ENCODE measurements at places on chromosomes 13 and 19.

DNA sequence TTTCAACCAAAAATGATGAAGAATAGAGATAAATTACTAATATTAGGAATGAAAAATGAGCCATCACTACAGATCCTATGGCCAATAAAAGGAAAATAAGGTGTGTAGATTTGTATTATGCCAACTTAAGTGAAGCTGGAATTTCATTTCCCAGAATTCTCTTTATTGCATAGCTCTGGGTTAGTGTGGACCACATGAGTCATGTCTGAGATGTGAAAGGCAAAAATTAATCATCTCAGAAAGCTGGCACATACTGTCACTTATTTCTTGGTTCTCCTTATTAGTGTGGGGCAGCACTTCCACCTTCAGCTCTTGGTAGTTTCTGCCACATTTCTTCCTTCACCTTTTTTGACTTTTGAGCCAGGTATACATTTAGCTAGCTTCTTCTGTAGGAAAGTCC lies 82.6 kb downstream of the KATNAL1 start:
- no peak for DNase-seq

DNA sequence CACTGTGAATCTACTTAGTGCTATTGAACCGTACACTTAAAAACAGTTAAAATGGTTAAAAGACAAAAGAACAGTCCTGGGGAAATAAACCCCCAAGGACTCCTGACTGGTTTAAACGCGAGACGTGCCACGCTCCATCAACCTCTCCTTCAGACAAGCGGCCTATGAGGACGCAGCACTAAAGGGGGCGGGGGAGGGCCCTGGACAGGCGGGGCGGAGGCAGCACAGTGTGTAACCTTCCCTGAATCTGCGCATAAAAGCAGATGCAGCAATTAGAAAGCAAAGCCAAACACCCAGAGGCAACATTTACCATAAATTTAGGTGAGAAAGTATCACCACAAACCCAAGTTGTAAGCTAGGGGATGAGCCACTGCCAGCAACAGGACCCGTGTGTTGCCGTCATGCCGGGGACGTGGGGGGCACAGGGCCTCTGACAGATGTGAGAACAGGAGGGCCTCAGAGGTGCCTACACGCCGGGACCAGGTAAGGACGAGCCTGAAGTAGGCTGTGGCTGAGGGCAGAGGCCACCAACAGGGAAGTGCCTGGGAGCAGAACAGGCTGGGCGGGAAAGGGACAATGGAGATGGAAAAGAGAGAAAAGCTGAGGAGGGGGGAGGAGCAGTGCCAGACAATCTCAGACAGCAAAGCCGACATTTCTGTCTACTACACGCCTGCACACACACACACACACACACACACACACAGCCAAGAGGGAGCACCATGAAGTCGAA lies 15.3 kb upstream of the ADPRHL1 start:
- DNase-seq = no peak

- no peak for DNase-seq
Measured at GRCh38 chr19:41545547-41545946, 30.4 kb upstream of the CEACAM21 start.

GRCh38 chr13:93882086-93882651 lies 597.3 kb downstream of the DCT start:
- DNase-seq = no peak

GRCh38 chr19:3879656-3880055 lies 829 bp upstream of the ATCAY start:
- no peak for DNase-seq

DNA sequence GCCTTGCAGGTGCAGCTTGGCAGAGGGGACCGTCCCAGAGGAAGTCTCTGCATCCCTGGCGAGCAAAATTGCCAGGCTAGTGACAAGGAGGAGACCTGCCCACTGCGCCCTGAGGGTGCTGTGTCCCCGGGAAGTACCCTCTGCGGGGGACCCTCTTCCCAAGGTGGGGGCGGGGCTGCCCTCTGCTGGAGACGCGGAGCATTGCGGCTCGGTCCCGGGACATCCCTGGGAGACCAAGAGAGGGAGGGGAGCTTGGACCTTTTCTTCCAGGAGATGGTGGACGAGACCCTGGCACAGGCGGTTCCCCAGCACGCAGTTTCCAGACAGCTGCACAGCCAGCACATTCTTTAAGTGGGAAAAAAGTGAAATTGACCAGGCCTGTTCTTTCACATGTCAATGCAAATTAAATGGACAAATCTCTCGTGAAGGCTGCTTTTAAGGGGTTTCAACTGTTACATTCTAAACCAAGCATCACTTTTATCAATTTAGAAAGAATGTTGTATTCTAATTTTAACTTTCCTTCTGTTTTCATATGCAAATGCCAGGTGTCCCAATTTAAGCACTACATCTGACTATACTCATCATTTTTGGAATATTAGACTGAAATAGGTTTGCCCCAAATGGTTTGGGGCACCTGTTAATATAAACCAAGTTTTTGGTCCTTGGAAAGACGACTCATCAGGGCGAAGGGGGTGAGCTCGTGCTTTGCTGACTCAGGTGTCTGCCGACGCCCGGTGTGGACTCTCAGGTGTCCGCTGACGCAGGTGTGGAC lies 60.7 kb downstream of the MCF2L start:
- DNase-seq = peak; percentile 50

- DNase-seq = no peak
Measured at GRCh38 chr13:24127116-24127631, 33.3 kb upstream of the SPATA13 start.

DNA sequence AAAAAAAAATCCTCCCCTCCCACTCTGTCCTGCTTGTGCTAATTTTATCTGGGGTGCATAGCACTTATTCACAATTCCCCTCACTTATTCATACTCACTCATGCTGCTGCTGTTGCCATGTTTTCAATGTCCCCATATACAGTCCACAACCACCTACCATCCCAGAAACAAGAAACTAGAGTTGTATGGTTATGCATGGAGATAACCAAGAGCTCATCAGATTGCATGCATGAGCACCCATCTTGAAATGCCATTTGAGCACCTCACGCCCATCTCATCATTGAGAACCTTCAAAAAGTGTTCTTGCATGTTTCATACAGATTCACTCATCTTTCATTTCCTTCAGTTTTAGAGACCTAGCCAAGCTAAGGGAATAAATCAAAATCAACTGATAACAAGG lies 15.1 kb upstream of the N4BP2L2 start:
- DNase-seq = no peak

GRCh38 chr13:35817642-35818607 lies 313.3 kb downstream of the DCLK1 start:
- DNase-seq = no peak

- no peak for DNase-seq
Measured at GRCh38 chr19:45922281-45922680, 7.7 kb upstream of the NANOS2 start.

DNA sequence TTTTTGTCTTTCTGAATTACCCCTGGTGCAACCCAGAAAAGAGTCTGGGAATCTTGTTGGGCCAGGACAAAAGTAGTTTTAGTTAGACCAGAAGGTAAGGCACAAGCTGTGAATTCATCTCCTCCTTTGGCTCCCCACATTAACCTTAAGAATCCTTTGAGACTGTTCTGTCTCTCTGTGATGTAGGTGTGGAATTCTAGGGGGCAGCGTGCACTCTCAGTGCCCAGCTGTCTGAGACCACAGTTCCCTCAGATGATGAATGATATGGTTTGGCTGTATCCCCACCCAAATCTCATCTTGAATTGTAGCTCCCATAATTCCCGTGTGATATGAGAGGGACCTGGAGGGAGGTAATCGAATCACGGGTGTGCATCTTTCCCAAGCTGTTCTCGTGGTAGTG lies 43.9 kb downstream of the ZNF506 start:
- no peak for DNase-seq

DNA sequence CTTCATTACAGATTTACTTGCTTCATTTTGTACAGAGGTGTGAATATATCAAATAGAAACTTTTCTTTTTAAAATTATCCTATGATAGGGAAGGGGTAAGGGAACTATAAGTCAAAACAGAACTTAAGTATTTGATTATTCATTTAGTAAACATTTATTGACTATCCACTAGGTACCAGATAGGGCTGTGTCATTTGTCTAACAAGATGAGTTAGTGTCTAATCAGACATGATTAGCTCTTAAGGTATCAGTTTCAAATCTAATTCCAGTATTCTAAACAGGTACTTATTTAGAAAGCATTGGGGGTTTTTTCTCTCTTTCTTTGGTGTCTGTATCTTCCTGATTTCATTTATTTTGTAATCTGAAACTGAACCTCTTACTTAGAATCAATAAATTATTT lies 32.2 kb downstream of the CDADC1 start:
- no peak for DNase-seq

DNA sequence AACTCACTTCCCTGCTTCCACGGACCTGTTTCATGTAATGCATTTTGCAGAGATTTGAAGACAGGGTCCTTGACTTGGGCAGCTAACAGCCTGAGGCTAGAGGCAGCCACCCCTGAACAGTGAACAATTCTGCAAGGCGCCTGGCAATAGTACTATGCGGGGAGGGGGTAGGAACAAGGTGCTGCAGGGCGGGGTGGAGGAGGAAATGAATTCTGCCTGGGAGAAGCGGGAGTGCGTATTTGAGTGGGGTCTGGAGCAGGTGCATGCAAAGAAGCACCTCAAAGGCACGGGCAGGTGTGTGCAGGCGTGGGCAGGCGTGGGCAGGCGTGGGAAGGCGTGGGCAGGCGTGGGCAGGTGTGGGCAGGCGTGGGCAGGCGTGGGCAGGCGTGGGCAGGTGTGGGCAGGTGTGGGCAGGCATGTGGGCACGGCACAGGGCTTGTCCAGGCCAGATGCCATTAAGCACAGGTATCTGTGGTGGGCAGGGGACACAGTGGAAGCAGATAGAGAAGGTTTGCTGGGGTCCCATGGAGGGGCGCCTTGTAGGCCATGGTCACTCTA lies 130.4 kb upstream of the GJB6 start:
- no peak for DNase-seq

DNA sequence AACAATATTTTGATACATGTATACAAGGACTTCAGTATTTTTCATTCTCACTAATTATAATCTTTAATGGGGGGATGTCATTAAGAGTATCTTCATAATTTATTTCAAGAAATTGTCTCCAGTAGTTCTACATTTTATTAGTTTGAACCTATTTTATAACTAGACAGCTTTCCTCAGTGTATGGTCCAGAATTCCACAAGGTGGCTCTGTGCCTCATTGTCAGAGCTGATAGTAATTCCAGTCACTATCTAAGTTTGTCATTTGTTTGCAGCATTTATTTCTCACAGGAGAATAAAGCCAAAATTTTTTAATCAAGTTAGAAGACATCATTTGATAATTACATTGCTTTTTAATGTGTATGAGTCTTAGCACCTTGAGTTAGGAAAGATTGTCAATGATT lies 1633.0 kb upstream of the PCDH20 start:
- no peak for DNase-seq

DNA sequence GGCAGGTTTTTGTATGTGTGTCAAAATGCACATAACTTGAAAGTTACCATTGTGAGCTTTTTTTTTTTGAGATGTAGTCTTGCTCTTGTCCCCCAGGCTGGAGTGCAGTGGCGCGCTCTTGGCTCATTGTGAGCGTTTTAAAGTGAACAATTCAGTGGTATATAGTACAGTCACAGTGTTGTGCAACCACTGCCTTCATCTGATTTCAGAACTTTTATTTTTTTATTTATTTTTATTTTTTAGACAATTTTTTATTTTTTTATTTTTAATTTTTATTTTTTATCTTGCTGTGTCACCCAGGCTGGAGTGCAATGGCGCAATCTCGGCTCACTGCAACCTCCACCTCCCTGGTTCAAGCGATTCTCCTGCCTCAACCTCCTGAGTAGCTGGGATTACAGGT lies 15.0 kb downstream of the SLC25A42 start:
- DNase-seq = no peak

DNA sequence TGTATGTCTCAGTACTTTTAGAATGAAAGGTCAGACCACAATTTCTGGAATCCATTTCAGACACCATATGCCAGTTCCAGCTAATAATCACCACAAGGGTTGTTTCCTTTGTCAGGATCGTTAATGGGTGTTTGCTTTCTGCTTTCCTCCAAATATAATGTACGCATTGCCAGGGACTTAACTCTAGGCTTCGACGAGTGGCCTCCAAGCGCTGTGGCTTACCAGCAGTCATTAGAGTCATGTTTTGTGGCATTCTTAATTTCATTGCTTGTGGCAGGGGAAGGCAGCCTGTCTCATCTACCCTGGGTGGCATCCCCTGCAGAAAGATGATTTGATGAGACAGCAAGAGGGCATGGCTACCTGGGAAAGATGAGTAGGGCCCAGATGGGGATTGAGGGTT lies 22.5 kb downstream of the SAFB start:
- DNase-seq = no peak

DNA sequence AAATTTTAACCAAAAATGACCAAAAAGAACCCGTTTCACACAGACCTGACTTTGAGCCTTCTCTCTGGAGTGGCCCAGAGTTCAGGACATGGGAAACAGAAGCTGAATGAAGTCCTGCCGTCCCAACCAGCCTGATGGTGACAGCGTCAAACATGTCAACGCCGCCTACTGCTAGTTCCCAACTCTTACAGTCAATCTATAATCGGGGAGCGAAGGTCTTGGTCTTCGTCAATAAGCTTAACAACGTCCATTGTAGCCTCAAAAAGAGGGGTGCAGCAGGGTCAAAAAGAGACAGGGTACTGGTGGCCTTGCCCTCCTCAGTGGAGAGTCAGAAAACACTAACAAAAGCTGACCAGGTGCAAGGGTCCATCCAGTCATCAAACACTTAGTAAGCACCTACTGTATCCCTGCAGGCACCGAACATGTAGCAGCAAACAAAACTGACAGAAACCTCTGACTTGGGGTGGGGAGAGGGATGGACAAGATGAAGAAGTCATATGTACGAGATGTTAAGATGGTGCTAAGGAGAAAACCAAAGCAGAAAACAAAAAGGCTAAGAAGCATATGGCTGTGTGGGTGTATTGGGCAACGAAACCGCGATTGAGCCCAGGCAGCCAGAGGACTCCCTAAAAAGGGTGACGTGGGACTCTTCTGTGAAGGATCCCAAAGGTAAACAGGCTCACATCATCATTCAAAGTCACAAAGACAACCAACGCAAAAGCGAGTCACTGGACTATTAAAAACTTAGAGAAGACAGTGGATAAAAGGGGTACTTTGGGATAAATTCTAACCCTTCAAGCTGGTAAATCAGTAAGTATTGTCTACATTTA lies 12.0 kb downstream of the MLLT1 start:
- no peak for DNase-seq

DNA sequence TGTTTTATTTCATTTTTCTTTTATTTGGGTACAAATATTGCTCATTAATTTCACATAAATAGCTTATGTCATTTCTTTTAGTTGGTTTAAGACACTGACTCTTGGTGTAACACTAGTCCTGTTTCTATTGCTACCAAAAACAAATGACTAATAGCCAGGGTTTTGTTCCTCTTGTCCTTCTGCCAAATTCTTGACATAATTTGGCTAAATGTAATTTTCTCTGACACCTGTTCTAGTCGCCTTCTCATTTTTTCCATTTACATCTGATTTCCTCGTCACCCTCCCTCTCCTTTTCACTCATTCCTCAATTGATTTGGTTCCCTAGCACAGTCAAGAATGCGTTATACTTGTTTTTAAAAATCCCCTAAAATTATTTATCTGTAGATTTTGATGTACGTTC lies 1718.7 kb downstream of the EFNB2 start:
- DNase-seq = no peak

DNA sequence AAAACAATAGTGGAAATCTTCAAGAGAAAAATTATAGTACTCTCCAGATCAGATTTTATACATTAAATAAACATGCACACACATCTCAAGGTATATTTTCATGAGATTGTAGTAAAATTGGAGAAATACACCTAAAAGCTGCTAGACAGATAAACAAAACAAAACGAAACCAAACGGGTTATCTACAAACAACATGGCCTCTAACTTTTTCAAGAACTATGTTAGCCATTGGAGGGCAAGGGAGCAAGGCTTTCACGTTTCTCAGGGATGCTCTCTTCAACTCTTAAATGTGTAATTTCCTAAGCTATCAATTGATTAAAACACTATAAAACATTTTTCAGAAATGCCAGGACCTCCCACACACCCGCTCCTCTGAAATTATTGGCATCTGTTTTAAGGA lies 1262.4 kb upstream of the PCDH20 start:
- no peak for DNase-seq
